ENCODE measurements at places on chromosomes 7 and 10.

DNA sequence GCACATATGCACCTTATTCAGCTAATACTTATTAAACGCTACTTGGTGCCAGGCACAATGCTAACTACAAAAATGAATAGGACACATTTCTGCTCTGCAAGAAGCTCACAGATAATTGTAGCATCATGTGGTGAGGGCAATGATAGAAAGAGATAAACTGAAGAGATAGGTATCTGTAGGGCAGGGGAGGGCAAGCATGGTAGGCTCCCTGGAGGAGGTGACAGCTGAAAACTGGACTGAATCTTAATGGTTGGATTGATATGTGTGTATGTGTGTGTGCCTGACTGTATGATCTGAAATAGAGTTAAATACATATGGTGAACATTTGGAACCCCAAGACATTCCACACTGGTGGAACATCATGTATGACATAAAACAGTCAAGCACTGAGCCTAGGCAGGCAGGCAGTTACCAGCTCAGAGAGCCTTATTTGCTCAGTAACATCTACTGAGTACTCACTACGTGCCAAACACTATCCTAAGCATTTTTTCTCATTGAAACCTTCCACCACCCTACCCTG lies 4.8 kb upstream of the CEP55 start:
- no peak for DNase-seq

DNA sequence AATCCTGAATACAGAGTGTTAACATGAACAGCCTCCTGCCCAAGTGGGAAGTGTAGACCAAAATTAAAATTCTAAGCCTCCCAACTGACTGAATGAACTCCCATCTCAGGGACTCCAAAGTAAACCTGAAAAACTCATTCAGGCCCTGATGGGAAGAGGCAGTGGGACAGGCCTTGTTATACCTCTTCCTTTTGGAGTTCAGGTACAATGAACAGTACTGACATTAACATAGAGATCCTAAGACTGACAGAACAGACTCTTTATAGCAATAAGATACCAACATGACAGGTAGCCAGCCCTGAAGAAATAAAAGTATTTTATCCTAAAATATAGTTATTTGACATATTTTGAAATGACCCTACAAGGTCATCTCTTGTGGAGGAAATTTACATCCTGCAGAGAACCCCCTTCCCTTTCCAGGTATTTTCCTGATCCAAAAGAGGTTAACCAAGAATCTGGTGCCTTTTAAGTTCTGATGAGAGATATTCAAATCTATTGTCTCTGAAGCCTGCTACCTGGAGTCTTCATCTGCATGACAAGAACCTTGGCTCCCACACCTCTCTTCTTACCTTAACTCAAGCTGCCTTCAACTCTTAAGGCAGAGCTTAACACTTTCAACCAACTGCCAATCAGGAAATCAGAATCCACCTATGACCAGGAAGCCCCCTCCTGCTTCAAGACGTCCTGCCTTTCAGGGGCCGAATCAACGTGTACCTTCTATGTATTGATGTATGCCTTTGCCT lies 103.3 kb upstream of the PFKP start:
- DNase-seq: no peak

DNA sequence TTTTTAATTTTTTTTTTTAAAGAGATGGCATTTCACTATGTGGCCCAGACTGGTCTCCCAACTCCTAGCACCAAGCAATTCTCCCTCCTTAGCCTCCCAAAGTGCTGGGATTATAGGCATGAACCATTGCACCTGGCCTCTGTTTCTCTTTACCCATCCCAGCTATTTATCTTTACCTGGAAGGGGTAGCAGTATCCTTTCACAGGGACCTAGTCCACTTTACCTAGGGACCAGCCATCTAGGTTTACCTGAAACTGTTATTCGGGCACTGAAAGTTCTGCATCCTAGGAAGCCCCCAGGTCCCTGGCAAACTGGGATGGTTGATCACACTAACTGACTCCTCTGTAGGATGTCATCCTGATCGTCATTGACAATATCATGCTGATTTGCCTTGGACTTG lies 21.7 kb upstream of the AGFG2 start:
- DNase-seq: no peak

DNA sequence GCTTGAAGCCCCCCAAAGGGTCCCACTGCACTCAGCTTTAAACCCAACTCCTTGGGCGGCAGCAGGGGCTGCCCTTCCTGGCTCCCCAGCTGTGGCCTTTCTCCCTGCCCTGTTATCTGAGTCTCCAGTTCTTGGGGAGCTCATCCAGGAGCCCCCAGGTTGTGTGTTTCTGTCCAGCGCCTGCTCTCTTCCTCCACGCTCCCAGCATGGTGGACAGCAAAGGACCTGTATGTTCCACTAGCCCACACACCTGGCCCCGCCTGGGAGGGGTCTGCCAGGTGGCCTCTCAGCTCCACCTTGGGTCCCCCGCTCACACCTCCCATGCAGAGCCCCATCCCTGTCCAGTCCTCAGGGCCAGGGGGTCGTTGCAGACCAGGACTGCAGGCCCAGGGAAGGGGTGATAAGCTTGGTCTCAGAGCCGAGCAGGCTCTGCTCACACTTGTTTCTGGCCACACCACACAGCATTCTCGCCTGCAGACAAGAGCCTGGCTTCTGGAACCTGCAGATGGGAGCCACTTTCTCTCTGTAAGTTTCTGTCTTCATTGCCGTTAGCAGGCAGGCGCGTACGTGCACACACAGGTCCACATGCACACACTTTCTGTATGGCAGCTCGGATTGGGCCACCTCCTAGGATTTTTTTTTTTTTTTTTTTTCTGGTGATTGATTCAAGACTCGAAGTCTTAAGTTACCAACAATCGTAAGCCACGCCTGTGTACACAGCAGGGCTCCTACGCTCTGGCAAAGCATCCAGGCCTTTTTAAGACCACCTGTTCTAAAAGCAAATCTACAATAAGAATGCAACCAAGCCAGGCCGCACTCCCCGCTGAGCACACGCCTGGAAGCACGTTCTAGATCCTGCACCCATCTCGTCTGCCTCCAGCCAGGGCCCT lies 104.6 kb downstream of the CYTH3 start:
- DNase-seq: peak; percentile 13

DNA sequence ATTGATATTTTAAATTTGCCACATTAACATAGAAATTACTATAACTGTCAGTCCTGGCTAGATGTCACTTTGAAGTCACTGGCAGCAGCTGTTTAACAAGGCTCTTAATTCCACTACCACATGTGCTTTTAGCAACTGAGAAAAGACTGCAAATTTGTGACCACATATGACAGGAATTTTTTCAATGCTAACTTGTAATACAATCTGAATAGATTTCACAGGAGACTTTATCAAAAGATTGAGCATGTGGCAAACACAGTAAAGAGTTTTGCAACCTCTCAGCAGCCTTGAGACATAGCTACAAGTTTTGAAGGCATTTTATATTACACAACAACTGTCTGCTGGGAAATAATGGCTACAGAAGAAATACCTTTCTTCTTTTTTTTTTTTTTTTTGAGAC lies 73.0 kb downstream of the MICU1 start:
- DNase-seq: peak; percentile 15

GRCh38 chr10:66925896-66926715 lies at the start of gene LRRTM3:
LRRTM3 (plus strand) TSS chr10:66926036.
- DNase-seq: peak; percentile 10

- DNase-seq: peak; percentile 64
Observed at GRCh38 chr10:102281102-102281487, 35.8 kb downstream of the GBF1 start.

DNA sequence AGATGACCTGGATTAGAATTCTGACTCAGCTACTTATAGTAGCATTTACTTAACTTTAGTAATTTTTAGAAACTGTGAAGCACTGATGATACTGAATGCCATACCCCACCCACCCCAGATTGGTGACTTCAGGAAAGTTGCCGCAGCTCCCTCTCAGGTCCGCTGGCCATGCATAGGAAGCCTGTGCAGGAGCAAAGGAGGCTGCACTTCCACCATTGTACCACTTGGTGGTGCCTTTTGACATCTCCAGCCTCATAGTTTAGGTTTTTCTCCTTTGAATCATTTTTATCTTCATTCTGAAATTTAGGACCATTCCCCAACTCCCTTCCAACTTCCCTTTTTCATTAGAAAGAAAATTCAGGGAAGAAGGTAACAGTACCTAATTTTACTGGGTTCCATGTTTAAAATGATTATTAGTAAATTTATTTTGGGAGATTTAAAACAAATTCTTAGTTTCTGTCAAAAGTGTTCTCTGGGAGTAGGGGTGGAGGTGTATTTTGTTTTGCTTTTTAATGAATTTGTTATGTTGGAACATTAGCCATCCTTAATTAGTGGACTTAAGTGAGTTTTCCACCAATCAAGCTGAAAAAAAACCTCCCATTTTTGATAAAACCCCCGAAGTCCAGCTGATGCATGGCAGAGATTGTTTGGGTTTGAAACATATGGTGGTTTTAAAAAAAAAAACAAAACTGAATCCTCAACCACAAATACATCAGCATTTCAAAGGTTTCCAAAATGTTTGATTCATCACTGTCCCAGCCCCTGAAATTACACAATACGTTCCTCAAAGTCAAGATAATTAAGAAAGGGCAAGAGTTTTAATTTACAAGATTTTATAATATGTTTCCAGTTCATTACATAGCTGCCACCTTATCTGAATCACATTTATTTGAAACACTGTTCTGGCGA lies 109.6 kb downstream of the WNT2 start:
- DNase-seq: peak; percentile 50

DNA sequence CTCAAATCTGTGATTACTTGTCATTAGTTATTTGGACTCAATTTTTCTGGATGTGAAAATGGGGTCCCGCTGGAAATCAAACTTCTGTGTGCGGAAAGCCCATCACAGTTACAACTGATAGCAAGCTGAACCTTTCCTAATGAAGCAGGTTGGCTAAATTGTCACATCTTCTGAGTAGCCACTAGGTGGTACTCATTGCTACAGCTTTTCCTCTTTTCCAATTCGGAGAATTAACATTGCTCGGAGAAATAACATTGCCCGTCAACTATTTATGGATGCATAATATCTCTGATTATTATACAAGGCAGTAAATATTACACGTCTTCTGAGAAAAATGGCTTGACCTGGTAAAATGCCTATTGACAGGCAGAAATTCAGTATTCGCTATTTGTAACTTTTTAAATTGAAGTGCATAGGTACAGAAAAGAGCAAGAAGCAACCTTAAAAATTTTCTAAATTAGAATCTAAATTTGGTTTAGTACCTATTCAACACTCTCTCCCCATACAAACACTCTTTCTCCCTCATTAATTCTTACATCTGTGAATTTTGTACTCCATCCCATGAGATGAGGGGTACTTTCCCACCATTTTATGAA lies 17.3 kb upstream of the BLOC1S2 start:
- DNase-seq: no peak

GRCh38 chr7:47291461-47292081 lies 290.3 kb downstream of the TNS3 start:
- DNase-seq: no peak

DNA sequence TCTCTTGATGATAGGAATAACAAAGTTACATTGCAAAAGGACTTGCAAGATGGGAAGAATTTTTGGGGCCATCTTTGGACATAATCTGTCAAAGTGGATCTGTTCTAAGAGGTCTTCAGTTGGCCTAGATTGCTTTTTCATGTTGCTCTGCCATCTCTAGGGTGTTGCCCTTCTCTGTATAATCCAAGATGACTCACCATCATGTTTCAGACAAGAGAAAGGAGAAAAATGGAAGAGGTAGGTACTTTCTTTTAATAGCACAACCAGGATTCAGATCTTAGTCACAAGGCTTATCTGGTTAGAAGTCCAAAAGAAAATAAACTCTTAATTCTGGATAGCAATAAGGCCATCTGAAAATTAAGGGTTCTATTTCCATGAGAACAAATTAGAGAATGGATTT lies 38.7 kb upstream of the FOXP2 start:
- no peak for DNase-seq

DNA sequence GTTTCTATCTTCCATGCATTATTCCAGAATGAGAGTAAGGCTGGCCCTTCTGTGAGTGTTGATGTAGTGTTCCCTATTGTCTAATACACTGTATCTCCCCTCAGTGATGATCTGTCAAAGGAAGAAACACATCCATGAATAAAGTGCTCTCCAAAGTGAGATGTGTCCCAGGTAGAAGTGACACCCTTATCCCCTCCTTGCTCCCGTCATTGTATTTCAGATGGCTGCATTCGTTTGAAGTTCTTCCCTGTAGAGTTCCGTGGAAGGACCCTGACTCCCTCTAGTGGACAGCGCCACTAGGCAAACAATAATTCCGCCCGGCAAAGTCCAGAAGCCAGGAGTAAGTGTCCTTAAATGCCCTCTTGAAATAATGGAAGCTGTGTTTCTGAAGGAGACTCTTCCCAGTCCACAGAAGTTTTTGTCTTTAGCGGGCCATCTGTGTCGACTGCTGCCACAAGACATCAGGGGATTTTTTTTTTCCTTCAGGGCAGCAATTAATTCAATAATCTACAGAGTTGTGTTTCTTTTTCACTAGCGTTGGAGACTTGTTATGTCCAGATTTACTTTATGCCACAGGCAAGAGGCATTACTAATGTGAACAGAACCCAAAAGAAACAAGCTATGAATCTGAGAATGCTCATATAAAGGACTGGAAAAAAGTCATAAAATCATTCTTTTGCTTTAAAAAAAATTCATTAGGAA lies 64.6 kb downstream of the THNSL1 start:
- peak; percentile 67 for DNase-seq

DNA sequence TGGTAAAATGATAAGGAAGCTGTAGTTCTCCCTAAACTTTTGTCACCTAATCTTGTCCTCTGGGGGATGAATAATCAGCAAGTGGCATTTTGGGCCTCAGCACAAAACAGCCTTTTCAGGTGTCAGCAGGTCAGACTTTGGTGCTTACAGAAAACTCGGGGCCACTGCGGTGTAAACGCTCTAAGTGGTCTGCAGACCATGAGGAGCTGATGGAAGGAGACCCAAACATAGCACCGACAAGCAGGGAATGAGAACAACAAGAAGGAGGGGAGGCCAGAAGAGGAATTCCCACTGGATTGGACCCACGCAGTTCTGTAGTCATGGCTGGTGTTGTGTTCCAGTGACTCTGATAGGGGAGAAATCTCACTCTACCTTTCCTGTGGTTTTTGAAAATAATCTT lies 45.4 kb downstream of the RAMP3 start:
- DNase-seq: no peak

- no peak for DNase-seq
Observed at GRCh38 chr7:102845346-102845745, 67.5 kb upstream of the LRRC17 start.

GRCh38 chr10:88793712-88794299 lies 8.7 kb upstream of the LIPM start:
- no peak for DNase-seq

- DNase-seq: no peak
Observed at GRCh38 chr10:132707121-132707775, 78.7 kb downstream of the NKX6-2 start.

GRCh38 chr7:115679976-115680375 lies 350.6 kb downstream of the TFEC start:
- DNase-seq: peak; percentile 60

Measured in NCI-H524 (cell line).